Ovary (tissue), 10 donors: ENCODE measurements at places on chromosomes 5 and 9. TPM values are rescaled to one million over a fixed set of nuclear protein-coding genes. Genes with fewer than 3 reads are reported as not detected.

GRCh38 chr5:88729084-88729828 is 153.7 kb downstream of the MEF2C start:
- peak; percentile 66 for DNase-seq

Gene IFNA13
- not detected for total RNA-seq

Gene NEUROG1
- total RNA-seq: not detected

- no peak for DNase-seq
Measured at GRCh38 chr9:122580360-122580759, 2.8 kb downstream of the OR1L8 start.

GRCh38 chr9:133181561-133181960 is 17.8 kb upstream of the GBGT1 start:
- no peak for DNase-seq

DNA sequence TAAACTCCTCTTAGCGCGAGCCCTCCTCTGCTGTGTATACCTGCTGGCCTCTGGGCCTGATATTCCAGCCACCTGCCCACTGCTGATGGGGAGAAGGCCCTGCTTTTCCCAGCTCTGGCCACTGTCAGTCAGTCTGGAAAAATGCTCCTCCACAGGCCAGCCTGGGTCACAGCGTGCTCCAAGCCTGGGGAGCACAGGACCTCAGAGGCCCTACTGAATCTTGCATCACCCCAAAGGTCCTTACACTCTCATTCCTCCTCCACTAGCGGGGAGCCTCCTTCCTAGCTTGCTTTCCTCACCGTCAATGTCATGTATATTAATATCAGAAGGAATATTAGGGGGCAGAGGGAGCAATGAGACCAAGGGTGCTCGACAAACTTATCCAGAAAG is 73.7 kb downstream of the SHB start:
- no peak for DNase-seq

DNA sequence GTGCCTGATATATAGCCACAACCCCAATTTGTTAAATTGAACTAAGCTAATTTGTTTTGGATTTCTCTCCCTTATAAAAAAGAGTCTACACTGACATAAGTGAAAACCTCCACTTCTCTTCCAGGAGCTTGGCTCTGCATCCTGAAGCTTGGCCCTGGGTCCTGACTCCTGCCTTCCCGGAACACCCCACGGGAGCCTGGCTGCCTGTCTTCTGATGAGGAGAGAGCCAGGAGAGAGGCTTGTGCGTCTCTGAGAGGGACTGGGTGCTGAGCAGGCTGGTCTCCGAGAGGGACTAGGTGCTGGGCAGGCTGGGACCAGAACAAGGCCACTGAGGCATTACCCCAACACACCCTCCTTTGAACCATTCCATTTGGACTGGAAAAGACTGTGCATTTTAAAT is 6.5 kb upstream of the PTGES start:
- no peak for DNase-seq

DNA sequence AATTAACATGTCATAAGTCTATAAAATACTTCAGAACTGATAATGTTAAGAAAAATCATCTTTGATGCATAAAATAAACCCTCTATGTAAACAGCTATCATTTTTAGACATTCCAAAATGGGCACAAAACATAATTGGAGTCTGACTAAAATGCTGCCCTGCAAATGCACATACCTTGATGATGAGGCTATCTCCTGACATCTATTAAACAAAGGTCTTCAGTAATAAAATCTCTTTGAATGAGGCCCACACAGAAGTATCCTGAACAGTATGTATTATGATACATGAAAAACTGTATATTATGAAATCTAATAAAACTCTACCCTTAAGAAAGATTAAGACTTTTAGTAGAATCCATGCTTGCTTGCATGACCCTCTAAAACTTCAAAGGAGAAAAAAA is 66.1 kb downstream of the FBXL17 start:
- DNase-seq: no peak

DNA sequence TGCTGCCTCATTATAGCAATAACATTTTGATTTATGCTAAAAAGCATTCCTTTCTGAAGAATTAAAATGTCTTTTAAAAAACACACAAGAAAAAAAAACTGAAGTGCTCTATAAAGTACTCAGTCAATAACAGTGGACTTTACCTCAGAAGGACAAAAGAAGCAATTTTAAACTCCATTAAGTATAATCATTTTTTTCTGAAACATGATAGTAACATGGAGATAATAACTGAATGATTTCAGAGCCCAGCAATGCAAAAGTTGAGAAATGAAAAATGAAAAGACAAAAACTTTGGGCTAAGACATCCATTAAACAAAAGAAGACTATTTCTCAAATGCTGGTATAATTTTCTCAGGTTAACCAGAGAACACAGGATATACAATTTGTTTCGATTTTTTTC is 78.7 kb downstream of the RFX3 start:
- no peak for DNase-seq

- no peak for DNase-seq
Measured at GRCh38 chr5:167642779-167643517, 648.5 kb upstream of the WWC1 start.

- peak; percentile 75 for DNase-seq
Measured at GRCh38 chr5:72108202-72109061, 1.2 kb downstream of the MAP1B start.

GRCh38 chr9:84974855-84975254 is 305.3 kb downstream of the NTRK2 start:
- no peak for DNase-seq

GRCh38 chr5:126814721-126815404 is 37.9 kb downstream of the LMNB1 start:
- no peak for DNase-seq

DNA sequence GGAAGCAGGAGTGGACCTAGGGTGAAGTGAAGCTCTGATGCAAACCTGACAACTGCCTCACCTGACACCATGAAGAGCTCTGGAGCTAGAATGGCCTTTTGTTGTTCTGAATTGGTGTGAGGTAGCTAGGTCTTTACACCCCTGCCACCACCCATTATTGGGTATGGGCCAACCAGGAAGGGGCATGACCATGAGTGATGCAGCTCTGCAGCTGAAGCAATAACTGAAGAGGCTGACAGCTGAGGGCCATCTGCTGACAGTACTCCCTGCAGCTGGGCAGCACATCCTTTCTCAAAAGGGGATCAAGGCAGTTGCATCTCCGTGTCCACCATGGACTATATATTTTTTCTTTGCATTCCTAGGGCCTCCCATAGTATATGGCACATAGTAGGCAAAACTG is 87.0 kb upstream of the TLE1 start:
- DNase-seq: no peak

Gene CDKN2B
- total RNA-seq: 1.0 TPM

DNA sequence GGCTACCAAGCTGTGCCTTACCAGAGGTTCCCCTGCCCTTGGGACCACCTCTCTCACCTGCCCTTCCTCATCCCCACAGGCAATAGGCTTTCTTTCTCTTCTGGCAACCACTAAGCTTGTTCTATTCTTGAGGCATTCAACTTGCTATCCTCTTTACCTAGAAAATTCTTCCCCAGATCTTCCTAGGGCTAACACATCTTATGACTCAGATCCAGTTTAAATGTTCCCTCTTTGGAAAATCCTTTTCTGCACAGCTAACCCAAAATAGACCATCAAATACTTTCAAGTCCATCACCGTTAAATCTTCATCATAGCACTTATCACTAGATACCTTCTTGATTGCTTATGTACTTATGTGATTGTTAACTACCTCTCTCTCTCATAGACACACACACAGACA is 93.7 kb downstream of the ENC1 start:
- DNase-seq: no peak

Gene OBP2B
- total RNA-seq: not detected

DNA sequence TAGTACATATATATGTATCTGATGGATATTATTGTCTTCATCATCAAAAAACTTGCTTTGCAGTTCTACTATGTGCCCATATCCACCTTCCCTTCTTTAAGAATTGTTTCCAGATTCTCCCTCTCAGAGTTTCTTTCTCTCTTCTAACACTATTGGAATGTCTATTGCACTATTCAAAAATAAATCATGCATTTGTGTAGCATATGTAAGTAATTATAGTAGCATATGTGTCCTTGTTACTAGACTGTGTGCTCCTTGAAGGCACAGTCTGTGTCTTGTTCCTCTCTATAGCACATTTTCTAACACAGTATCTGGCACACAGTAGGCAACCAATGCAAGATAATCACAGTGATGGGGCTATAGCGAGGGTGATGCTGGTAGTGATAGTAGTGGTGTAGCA is 43.4 kb upstream of the TRIM32 start:
- DNase-seq: no peak

Gene SPINK4
- not detected for total RNA-seq

DNA sequence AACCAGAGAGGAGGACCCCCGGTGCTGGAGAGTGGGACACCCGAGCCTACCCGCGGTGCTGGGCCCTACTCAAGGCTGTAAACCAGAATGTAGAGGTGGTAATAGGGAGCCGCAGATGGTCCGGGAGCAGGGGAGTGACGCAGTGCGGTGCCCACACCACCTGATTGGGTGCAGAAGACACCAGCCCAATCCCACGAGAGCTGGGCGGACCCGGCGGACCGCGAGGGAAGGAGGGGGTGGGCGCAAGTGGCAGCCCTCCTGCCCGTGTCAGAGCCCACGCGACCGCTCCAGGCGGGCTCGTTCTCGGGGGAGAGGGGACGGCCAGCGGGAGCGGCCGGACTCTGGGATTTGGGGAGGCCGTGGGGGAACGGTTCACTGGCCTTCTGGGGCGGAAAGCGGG is 71.2 kb downstream of the C9orf50 start:
- DNase-seq: peak; percentile 80

- DNase-seq: no peak
Measured at GRCh38 chr9:137231372-137232039, 805 bp downstream of the SLC34A3 start.

DNA sequence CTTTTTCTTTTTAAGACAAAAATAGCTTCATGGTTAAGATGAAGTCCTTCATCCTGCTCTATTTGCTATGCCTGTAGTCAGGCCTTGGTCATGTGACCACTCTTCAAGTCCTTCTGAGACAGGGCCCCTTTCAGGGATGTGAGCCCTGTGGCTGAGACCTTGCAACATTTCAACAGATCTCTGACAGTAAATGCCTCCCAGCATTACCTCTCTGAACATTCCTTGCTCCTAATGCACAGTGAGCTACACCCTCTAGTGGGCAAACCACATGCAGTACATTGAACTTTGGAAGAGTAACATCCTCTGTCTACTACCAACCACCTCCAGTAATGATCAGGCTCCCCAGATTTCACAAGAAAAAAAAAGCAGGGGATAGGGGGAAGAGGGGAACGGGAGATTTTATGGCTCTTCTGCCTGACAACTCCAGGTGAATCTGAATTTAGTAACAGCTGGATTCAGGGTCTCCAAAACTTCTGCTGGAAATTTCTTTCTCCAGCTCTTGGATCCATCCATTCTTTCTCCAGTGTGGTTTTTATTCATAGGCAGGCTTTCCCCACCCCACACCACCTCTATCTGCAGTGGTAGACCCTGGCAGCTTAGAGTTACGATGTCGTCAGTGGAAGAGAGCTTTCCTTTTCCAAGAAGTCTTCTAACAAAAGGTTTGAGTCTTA is 8.9 kb upstream of the FBXO38 start:
- DNase-seq: no peak

Gene C8G
- total RNA-seq: not detected

Gene HSD17B3
- total RNA-seq: 1.4 TPM

- no peak for DNase-seq
Measured at GRCh38 chr9:113543296-113543981, 79.9 kb downstream of the RGS3 start.

GRCh38 chr5:168055961-168056360 is 235.5 kb upstream of the WWC1 start:
- no peak for DNase-seq

Gene PIP5K1B
- total RNA-seq: 3.4 TPM

GRCh38 chr5:74810915-74811314 is 43.9 kb downstream of the NSA2 start:
- DNase-seq: no peak

Gene UBTD2
- total RNA-seq: 24.2 TPM

Gene IL12B
- not detected for total RNA-seq

- no peak for DNase-seq
Measured at GRCh38 chr9:135152614-135153334, 65.3 kb downstream of the OLFM1 start.

DNA sequence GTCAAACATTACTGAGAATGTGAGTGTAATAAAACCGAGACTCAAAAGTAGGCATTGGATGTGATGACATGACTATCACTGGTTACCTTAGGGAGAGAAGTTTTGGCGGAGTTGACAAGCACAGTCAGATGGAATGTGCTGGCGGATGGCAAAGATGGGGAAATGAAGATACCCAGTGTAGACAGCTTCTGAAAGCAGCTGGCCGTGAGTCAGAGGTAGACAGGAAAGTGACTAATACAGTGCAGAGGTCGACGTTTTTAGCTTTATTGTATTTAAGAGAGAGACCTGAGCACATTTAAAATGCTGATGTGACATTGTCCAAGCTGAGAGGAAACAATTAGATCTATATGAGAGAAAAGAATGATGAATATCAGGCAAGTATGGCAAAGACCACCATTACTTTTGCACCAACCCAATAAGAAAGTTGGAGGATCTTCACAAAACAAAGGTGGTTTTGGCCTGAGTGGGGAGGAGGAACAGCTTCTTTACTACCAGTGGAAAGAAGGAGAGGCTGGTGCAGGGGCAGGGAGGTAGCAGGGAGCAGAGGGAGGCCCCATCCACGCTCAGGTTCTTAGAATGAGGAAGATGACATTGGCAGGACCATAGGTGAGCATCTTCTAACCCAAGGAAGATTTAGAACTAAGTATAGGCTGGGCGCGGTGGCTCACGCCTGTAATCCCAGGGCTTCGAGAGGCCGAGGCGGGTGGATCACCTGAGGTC is 36.7 kb upstream of the KCNIP1 start:
- no peak for DNase-seq

GRCh38 chr5:60598424-60598823 is 101.5 kb downstream of the DEPDC1B start:
- DNase-seq: no peak

DNA sequence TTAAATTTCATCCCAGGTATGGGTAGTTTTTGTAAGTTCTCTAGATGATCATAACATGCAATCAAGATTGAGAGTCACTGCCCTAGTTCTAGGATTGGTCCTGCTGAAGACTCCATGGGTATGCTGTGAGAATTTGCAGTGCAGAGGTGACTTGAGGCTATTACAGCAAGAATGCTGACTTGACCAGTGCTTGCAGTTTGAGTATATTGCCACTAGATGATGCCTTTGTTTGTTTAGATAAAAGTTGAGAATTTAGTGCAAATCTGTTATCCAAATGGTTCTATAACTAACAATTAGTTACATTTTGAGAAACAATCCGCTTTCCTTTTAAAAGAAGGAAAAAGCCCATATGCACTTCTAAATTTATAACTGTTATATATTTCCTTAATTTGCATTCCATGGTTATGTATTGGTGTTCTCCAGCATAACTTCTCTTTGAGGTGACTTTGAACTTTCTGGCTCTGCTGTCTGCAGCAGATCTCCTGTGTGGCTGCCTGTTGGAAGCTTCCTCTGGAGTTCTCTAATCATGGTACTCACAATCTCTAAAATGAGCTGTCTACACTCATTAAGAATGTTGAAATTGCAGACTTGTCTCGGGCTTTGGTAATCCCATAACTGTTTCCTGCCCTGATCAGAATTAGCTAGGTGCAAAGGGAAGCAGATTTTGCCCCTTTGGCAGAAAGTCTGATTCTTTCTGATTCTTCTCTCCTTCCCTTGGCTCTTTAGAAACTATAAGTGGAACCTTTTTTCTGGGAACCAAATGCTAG is 24.9 kb downstream of the MELK start:
- DNase-seq: no peak

GRCh38 chr5:50320131-50320749 is 120.8 kb downstream of the EMB start:
- DNase-seq: no peak

GRCh38 chr5:9390113-9390512 is 155.8 kb downstream of the SEMA5A start:
- no peak for DNase-seq
